ENCODE measurements at places on chromosomes 4 and X.

GRCh38 chr4:26796081-26796480 lies 64.6 kb upstream of the STIM2 start:
- DNase-seq, result no peak

GRCh38 chr4:182593864-182594263 lies 323.3 kb downstream of the DCTD start:
- DNase-seq, result no peak

- DNase-seq, result no peak
These were observed 22.9 kb upstream of the SGMS2 start for GRCh38 chr4:107801766-107802211.

DNA sequence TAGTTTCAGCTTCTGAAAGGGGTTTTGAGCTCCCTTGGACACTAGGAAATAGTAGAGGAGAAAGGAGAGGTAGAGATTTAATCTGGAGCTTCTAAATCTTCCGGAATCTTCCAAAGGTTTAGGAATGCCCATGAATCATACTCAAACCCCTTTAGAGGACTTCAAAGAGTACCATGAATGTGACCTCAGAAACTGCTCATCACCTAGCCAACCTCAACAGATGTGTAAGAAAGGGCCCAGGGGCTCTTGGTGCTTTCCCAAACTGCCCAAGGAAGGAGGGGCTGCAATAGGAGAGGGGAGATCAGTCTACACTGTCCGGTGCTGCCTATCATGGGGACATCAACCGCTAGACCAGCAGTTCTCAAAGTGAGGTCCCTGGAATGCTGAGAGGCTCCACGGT lies 109.1 kb downstream of the RBM47 start:
- DNase-seq, result no peak

DNA sequence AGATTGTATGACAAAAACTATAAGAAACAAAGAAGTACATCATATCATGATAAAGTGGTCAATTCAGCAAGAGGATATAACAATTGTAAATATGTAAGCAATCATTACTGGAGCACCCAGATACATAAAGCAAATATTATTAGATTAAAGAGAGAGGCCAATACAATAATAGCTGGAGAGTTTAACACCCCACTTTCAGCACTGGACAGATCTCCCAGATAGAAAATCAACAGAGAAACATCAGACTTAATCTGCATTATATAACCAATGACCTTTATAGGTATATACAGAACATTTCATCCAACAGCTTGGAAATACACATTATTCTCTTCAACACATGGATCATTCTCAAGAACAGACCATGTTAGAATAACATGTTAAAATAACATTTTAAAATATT lies 128.4 kb downstream of the SPOCK3 start:
- no peak for DNase-seq

- DNase-seq, result peak; percentile 81
These were observed at the start of gene PORCN for GRCh38 chrX:48508400-48509244. Gene PORCN, plus strand, starts transcription at chrX:48508992. Its CDS starts 829 bp downstream, at chrX:48509821.

GRCh38 chrX:69033936-69034335 lies 131.3 kb downstream of the PJA1 start:
- no peak for DNase-seq

GRCh38 chr4:182213004-182213403 lies 30.2 kb upstream of the TENM3 start:
- no peak for DNase-seq

DNA sequence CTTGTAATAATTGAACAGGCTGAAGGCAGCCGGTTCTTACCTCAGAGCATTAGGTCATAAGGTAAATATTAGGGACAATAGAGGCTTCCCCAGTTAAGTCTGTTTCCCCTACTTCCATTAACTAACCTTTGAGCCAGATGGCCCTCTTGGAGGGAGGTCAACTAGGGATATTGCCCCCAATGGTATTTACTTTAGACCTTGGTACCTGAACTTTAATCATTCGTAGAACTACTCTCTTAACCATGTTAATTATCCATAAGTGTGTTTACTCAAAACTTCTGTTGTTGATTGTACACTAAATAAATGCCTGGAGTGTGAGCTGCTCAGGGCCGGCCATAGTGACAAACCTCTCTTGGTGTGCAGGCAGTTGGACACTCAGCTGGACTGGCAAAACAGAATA lies 1843.5 kb upstream of the AGA start:
- DNase-seq, result no peak

DNA sequence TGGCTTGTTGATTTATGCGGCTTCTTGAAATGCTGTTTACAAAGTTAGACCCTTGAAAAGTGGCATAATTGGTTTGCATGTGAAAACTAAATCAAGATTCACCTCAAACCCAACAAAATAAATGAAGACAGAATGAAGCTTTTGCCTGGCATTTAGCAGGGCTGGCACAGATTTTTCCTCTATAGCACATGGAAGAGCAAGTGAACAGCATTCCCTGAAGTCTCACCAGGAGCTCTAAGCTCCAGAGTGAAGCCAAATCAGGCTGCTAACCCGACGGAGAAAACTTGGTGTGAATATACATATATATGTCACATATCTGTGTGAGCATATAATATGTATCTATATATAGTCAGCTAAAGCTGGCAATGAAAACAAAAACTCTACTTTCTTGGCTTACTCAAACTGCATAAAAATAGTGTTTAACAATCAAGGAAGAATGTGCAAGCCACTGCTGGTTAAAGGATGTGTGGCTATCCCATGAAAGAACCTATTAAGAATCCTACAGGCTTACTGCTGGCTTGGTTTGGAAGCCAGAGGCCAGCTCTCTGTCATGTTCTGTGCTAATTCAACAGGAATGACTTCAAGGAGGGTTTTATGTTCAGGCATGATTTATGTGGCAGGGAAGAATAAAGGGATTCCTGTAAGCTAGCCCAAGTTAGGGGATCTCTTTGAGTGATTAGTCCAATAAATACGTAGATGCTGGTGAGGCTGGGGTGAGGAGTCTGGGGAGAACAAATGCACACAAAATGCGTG lies 69.9 kb downstream of the MFAP3L start:
- no peak for DNase-seq

GRCh38 chr4:21451032-21451431 lies 497.5 kb downstream of the KCNIP4 start:
- no peak for DNase-seq

DNA sequence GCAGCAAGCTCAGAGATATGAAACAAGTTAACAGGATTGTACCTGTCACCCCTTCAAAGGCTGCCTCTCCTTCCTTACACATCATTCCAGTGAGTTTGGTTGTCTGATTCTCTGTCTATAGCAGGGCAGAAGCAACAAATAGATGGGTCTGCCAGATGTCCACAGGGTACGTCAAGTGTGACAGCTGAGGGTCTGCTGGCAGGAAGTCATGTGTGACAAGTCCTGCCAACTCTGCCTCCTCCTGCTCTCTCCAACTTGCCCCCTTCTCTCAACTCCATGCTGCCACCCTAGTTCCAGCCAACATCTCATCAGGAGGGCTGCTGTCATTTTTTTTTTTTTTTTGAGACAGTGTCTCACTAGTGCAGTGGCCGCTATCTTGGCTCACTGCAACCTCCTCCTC lies 109.2 kb downstream of the NSUN7 start:
- no peak for DNase-seq

- DNase-seq, result no peak
These were observed 707 bp upstream of the UNC5C start for GRCh38 chr4:95549246-95550114.

DNA sequence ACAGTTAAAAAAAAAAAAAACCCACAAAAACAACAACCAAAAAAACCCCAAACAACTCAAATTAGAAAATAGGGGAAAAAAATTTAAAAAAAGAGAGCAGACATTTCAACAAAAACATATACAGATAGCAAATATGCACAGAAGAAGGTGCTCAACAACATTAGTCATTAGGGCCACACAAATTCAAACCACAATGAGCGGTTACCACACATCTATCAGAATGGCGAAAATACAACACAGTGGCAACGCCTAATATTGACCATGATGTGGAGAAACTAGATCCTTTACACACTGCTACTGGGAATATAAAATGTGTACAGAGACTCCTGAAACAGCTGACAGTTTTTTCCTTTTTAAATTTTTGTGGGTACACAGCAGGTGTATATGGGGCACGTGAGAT lies 19.4 kb downstream of the LYAR start:
- DNase-seq, result no peak

- no peak for DNase-seq
These were observed 38.4 kb downstream of the FAM193A start for GRCh38 chr4:2574863-2575262.

All from activated naive CD4-positive, alpha-beta T cell treated with anti-CD3 and anti-CD28 coated beads, Interleukin-2, amount 50 U/mL, for 16 hours (primary cell).